ENCODE measurements at places on chromosomes 4 and X.

- no peak for DNase-seq
Observed at GRCh38 chrX:7147413-7147977, at the start of gene STS. Gene STS (plus strand): TSS chrX:7147712. CDS start chrX:7253200, 105,488 bp downstream.

GRCh38 chr4:104491481-104492182 lies 3.1 kb downstream of the CXXC4 start:
- no peak for DNase-seq

DNA sequence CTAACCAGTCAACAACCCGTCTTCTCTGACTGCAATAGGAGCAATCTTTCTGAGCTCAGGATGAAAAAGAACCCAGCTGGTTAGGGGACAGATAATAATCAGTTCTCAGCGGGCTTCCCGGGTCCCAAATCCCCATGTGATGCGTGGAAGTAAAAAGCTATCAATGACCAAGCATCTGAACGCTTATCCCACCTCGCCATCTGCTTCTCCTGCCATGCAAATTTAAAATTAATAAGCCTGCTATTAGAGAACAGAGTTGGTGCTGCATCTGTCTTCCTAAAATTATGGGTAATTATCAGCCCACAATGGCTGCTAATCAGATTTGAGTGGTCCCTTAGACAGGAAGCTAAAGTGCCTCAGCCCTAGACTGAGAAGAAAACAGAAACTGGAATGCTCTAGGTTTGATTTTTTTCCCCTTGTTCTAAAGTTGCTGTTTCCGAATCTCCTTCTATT lies 37.5 kb downstream of the AFAP1 start:
- DNase-seq = no peak

DNA sequence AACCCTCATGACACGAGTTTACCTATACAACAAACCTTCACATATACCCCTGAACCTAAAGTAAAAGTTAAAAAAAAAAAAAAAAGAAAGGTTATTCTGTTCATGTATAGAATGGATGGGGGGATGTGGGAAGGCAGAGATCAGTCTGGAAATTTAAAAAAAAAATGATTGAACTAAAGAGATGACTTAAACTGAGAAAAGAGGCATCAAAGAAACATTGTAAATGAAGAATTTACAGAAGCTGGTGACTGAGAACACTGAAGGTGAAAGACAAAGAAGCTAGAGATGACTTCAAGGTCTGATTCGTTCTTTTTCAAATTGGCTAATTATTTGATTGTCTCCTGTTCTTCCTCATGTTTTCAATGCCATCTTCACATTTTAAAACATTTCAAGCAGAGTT lies 12.8 kb upstream of the ABCG2 start:
- DNase-seq = no peak

Data from amniotic stem cell (primary cell).